CMK (cell line): ENCODE measurements at places on chromosomes 11 and 22.

- no peak for DNase-seq
These were observed 18.1 kb upstream of the INCENP start for GRCh38 chr11:62105667-62106191.

GRCh38 chr11:120132645-120133185, 5.2 kb downstream of the TRIM29 start:
- DNase-seq: no peak

- DNase-seq: no peak
These were observed 360.5 kb downstream of the DLG2 start for GRCh38 chr11:85266646-85267045.

GRCh38 chr11:82909015-82909640, 7.6 kb downstream of the DDIAS start:
- no peak for DNase-seq

- no peak for DNase-seq
These were observed 430.9 kb downstream of the ETS1 start for GRCh38 chr11:128156486-128156885.

GRCh38 chr11:20025332-20025840, 134.9 kb downstream of the DBX1 start:
- no peak for DNase-seq

DNA sequence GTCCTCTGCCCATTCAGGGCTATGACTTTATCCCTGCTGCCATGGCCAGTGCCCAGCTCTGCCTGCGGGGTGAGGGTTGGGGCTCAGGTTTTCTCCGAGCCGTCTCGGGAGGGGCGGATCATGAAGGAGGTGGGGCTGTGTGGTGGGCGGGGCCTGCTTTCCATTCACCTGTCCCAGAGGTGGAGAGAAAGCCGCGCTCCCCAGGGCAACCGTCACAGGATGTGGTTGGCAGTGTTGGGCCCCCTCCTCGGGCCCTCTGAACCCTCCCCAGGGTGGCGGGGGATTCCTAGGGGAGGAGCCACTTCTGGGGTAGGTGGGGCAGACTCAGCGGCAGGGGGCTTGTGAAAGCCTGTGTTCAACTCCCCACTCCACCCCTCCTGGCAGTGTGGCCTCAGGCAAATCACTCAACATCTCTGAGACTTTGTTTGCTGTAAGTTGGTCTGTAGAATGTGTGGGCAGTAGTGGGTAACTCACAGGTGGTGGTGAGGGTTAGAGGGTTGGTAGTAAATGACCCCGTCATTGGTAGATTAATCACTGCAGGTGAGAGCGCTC, 50.3 kb downstream of the CD6 start:
- no peak for DNase-seq

GRCh38 chr11:128757886-128758612, 64.2 kb downstream of the FLI1 start:
- no peak for DNase-seq

DNA sequence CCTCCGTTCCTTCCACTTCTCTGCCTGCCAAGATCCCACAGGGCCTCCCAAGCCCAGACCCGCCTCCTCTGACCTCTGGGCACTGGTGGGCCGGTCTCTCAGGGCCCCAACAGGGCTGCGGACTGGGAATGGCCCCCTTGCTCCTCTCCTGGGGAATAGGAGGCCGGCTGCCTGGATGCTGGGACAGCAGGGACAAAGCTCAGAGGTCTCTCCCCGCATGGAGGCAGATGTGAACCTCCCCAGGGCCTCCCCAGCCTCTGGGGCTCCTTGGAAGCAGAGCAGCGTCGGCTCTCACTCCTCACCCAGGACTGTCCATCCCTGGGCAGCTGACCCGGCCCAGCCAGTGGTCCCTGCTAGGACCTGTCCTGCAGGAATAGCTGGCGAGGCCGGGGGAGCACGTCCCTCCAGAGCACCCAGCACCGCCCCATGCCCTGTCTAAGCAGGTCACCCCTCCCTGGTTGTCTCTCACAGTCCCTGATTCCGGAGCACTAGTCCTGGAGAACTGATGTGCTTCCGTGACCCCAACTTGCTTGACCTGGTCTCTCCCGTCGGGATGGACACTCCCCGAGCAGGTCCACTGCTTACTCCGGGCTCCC, 85.8 kb downstream of the RTL6 start:
- no peak for DNase-seq

DNA sequence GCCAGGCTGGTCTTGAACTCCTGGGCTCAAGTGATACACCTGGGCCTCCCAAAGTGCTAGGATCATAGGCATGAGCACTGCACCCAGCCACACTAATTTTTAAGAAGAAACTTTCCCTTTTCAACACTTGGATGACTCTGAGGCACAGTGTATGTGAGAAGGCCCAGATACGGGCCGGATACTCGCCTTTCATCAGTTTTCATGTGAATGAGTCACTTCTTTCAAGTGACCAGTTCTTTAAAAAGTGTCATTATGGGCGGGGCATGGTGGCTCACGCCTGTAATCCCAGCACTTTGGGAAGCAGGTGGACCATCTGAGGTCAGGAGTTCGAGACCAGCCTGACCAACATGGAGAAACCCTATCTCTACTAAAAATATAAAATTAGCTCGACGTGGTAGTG, 120.8 kb downstream of the CTTN start:
- DNase-seq: no peak
